ENCODE measurements at places on chromosomes 2 and 18. TPM values are rescaled to one million over a fixed set of nuclear protein-coding genes. Genes with fewer than 3 reads are reported as not detected.
A peak's percentile ranks its signal among the peaks of the same experiment; 100 is the strongest.

The CPLX4 gene
- total RNA-seq, result not detected

The CRYGC gene
- not detected for total RNA-seq

The STRADB gene
- total RNA-seq, result 12.9 TPM

The ARMC9 gene
- total RNA-seq, result 3.5 TPM

The DGUOK gene
- 40.5 TPM for total RNA-seq

The MC5R gene
- not detected for total RNA-seq

The SP140 gene
- not detected for total RNA-seq

- peak; percentile 28 for DNase-seq
These were observed 18.5 kb upstream of the POLI start for GRCh38 chr18:54250846-54251261.

GRCh38 chr2:143209570-143210445, 80.6 kb downstream of the ARHGAP15 start:
- no peak for DNase-seq

- no peak for DNase-seq
These were observed 8.1 kb downstream of the RAB31 start for GRCh38 chr18:9715978-9716774.

GRCh38 chr2:186303091-186303490, 183.0 kb upstream of the ZC3H15 start:
- no peak for DNase-seq

GRCh38 chr2:72676341-72677025, 149.3 kb downstream of the EXOC6B start:
- DNase-seq, result peak; percentile 41

DNA sequence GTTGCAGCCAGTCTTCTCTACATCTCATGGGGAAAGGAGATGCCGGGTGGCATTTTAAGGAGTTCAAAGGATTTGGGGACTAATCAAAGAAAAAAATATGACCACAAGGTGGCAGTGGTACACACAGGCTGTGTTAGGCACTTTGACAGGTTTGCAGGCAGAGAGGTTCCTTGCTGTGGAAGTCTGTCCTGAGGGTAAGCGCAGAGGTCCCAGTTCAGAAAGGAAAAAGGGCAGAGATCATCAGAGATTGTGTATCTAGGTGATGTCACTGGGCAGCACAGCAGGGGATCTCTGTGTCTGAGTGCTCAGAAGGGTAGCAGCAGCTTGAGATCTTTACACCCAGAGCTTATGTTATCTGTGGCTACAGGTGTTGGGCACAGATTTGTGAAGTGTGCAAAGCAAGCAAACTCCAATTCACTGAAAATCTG, 231.4 kb downstream of the LRRTM1 start:
- DNase-seq, result peak; percentile 55

DNA sequence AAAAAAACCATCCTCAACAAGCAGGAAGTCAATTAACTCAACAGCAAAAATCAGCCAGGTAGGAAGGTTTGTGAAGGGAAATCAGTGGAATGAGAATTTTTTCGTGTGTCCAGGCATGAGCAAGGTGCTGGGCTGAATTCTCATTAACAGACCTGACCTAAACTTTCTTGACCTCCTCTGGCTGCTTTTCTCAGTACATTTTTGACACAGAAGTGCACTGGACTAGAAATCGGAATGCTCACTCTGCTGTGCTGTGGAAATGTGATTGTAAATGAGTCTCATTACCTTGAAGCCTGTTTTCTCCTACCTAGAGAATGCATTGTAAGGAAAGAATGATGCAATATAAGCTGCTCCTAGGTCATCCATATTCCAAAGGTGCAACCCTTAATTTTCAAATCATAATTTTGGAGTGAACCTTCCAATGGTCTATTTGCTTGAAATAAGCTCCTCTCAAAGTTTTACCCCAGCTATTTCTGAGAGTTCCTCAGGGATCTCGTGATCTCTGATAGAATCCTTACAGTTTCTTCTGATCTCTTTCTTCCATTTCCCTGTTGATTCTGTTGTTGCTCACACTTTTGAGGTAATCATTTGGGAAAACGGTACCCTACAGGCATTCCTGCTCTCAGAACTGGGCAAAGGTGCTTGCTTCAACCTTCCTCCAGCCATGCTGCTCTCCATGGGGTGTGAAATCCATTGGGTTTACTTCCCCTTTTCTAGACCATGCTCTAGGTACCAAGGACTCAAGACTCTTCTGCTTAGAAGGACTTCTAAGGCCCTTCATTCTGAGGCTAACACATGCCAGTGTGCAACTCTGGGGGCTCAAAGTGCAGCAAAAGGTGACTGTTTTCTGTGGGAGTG, 104.9 kb upstream of the ITPRID2 start:
- no peak for DNase-seq

DNA sequence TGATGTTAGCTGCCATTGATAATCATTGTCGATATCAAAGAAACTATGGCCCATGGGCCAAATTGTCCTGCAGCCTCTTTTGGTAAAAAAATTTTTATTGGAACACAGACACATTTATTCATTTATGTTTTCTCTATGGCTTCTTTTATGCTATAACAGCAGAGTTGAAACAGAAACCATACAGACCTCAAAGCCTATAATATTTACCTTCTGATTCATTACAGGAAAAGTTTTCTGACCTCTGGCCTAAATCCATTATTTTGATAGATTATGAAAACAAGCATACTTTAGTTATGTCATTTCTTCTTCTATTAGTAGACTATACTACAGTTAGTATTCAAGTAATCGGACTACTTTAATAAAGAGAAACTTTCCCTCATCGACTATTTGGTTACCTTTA, 349.7 kb upstream of the GALNT5 start:
- peak; percentile 51 for DNase-seq

- DNase-seq, result no peak
These were observed 11.3 kb downstream of the KCNF1 start for GRCh38 chr2:10923008-10923375.

DNA sequence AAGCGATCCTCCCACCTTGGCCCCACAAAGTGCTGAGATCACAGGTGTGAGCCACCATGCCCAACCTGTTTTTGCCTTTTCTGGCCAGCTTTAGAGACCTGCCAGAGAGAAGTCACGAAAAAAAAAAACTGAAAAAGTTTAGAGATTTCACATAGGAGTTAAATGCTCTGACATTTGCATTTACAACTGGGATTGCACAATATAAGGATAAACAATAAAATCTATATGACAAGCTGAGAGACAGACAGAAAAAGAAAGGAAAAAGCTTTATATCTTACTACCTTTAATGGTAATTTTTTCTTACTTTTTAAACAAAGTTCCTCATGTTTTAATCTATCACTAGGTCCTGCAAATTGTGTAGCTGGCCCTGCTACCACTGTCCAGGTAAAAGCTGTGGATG, 466.5 kb downstream of the TXNL1 start:
- no peak for DNase-seq

GRCh38 chr2:186726938-186727337, 33.1 kb downstream of the FAM171B start:
- DNase-seq, result no peak

DNA sequence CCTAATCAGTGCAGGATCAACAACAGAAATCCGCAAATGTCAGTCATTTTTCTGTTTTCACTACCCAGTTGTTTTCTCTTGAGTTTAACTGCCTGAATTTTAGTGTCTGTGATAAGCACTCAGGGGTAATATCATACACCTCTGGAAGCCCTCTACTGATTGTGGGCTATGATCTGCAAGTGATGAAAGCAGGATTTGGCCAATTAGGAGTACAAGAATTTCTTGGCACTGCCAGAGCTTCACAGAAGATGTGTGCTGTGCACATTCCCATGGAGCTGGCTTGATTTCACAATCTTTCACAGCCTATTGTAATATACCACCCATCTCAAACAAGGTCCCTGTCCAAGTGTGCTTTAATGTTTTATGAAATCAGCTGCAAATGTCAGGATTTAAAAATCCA, 27.3 kb upstream of the TDRD15 start:
- DNase-seq, result no peak

DNA sequence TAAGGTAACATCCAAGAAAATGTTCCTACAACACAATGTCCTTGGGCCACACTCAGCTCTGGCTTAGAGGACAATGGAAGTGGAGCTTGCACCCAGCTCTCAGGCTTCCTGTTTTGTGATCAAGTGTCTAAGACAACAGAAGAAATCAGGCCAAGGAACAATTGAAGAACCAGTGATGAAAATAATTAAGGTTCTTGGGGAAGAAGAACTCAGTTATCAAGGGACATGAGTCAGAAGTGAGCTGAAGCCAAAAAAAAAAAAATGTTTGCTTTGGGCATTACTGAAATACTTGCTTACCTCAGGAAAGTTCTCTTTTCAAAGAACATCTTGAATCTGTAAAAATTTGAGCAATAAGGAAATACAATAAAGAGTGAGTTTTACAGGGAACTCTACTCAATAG, 299.0 kb downstream of the FBXO15 start:
- DNase-seq, result peak; percentile 51

DNA sequence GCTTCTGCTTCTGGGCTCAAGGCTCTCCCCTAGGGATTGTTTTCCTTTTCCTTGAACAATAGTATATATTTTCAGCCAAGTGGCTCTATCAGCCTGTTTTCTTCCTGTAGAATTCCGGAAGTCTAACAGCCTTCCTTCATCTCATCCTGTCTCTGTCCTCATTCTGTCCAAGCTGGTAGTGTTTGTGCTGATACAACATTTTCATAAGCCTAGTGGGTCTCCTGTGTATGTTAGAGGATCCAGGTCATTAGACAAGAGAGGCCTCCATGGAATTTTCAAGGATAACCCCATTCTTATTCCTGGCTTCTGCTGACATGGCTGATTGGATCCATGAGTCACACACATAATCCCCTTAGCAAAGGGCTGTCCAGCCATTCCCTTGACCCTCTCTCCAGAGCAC, 467.6 kb downstream of the PTPRM start:
- DNase-seq, result no peak

- no peak for DNase-seq
These were observed 96.6 kb downstream of the TXNL1 start for GRCh38 chr18:56541793-56542192.

GRCh38 chr2:79114797-79115494, 5.3 kb upstream of the REG1A start:
- no peak for DNase-seq

- DNase-seq, result no peak
These were observed 6.3 kb downstream of the KIAA2012 start for GRCh38 chr2:202079310-202079709.

GRCh38 chr2:75522543-75523312, 38.0 kb downstream of the EVA1A start:
- DNase-seq, result peak; percentile 23

DNA sequence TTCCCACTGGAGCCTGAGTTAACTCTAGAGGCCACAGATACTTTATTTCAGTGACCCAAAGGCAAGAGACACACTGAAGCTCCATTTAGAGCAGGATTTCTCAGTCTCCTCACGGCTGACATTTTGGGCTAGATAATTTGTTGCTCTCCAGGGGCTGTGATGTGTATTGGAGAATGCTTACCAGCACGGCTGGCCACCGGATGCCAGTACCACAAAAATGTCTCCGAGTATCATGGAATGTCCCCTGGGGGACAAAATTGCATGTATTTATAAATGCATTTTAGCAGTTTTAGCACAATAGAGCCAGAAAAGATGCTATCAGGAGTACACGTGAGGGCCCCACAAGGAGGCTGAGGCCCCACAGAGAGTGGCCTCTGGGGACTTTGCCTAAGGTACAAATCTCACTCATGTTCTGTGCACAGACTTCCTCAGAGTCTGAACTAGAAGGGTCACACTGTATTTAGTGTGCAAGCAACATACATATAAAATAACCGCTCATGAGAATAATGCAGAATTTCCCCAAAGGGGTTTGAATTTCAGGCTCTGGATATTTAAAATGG, 20.5 kb upstream of the DCC start:
- DNase-seq, result no peak

All from lung microvascular endothelial cell (primary cell).